ENCODE measurements at places on chromosomes 2 and 18.
A peak's percentile ranks its signal among the peaks of the same experiment; 100 is the strongest.

- no peak for DNase-seq
These were observed 155.6 kb downstream of the TSN start for GRCh38 chr2:121911036-121911435.

- DNase-seq: no peak
These were observed 23.9 kb downstream of the CFAP65 start for GRCh38 chr2:219017201-219017931.

- no peak for DNase-seq
These were observed 62.2 kb upstream of the RTN4 start for GRCh38 chr2:55112229-55113031.

DNA sequence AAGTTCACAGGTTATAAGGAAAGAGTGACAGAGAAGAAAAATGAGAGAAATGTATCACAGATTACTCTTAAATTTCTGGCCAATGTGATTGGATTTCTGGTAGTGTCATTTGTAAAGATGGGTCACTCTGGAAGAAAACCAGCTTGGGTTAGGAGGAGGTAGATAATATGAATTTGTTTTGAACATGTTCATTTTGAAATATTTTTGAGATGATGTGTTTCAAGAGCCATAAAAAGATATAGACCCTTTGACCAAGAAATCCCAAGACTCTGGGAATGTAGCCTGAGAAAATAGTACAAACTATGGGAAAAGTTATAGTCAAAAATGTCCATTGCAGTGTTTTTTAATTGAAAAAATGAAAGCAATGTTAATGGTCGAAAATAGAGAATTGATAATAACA lies 70.7 kb downstream of the CALCRL start:
- DNase-seq: no peak

GRCh38 chr2:191757208-191757607 lies 79.3 kb downstream of the NABP1 start:
- DNase-seq: no peak

DNA sequence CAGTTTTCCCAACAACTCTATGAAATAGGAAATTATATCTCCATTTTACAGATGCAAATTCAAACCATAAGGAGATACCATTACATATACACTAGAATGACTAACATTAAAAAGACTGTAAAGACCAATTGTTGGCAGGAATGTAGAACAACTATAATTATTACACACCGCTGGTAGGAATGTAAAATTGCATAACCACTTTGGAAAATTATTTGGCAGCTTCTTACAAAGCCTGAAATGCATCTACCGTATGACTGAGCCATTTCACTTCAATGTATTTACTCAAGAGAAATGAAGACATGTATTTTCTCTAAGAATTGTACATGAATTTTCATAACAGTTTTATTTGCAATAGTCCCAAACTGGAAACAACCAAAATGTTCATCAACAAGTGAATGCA lies 189.1 kb upstream of the BCL2L11 start:
- DNase-seq: peak; percentile 18

GRCh38 chr2:36449213-36449612 lies 93.6 kb downstream of the CRIM1 start:
- DNase-seq: no peak

GRCh38 chr2:20212459-20212870 lies 12.5 kb downstream of the SDC1 start:
- DNase-seq: peak; percentile 40

GRCh38 chr2:24049485-24050021 lies at the start of gene FKBP1B:
FKBP1B (plus strand) TSS chr2:24049741; CDS start chr2:24049850, 109 bp downstream.
- no peak for DNase-seq

DNA sequence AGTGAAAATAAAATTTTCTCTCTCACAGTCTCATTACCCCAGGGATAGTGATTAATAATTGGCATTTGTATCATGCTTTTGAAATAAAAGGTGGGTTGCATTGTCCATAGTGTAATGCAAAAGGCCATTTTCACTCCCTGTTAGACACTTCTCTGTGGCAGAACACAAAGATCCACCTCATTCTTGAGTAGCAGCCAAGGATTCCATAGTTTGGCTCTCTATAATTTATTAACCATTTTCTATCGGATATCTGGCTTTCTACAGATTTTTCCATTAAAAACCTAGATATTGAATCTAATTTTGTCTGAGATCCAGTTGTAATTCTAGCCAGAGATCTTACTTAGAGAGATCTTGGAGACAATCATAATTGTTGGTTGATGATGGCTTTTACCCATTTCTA lies 39.0 kb downstream of the CDCA7 start:
- DNase-seq: no peak

DNA sequence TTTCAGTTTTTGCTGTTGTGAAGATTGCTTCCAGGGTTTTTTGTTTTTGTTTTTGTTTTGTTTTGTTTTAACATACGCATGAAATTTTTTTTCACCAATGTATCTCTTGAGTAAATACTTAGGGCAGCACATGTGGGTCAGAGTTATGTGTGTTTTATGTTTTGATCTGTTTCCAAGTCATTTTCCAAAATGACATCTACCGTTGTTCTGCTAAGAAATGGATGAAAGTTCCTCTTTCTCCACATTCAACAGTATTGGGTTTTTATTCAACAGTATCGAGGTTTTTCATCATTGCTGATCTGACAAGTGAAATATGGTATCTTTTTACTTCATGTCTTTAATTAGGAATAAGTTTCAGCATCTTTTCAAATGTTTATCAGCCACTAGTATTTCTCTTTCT lies 16.7 kb downstream of the RNF144A start:
- DNase-seq: no peak

GRCh38 chr2:99150706-99151105 lies 4.0 kb downstream of the TSGA10 start:
- DNase-seq: no peak

GRCh38 chr18:36424741-36425142 lies 127.2 kb downstream of the FHOD3 start:
- no peak for DNase-seq

GRCh38 chr2:45889053-45889452 lies 237.6 kb downstream of the PRKCE start:
- DNase-seq: peak; percentile 17

- DNase-seq: no peak
These were observed 190.4 kb downstream of the PLCL1 start for GRCh38 chr2:197994751-197995150.

GRCh38 chr2:237306787-237307170 lies 107.2 kb downstream of the COL6A3 start:
- no peak for DNase-seq

DNA sequence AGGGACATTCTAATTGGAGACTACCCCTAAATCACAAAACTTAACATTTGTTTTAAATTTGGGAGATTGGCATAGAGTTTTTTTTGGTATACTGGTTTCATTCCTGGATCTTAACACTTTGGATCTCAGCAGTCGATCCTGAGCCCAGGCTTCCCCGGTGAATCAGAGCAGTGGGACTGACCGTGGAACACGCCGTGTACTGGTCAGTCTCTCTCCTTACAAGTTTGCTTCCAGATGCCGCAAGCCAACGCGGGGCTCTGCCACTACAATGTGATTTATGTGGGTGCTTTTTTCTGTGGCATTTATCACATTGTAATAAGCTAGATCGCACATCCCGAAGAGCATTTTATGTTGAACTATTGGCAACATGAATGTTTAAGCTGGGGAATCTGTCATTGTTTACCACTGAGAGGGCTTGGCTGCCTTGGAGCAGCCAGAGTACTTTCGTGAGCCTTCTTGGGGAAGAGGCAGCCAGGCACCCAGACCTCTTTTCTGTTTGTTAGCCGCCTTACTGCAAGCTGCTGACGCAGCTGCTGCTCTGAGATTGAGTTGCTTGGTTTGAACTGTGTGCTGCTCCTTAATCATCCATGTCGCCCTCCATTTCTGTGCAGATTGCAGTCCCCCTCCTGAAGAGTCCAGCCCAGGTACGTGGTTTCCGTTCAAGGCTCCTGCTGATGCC lies 49.3 kb downstream of the COA5 start:
- DNase-seq: no peak

GRCh38 chr2:138122891-138123290 lies 158.6 kb downstream of the HNMT start:
- no peak for DNase-seq

- no peak for DNase-seq
These were observed 83.4 kb downstream of the RAPH1 start for GRCh38 chr2:203451689-203452088.

GRCh38 chr2:33083699-33084387 lies 137.1 kb downstream of the LTBP1 start:
- no peak for DNase-seq

DNA sequence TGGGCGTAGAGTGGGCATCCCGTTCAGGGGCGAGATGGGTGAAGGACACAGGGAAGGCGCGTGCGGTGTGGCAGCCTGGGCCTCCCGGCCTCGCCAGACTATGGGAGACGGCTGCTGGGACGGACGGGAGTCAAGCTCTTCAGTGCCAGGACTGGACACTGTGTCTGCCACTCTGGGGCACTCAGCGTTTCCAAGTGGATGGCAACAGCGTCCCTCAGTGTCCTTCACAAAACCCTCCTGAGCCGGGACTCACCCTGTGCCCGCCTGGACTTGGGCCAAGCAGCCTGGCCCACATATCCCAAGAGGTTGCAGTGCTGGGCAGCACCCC lies 16.3 kb upstream of the BOK start:
- DNase-seq: no peak

DNA sequence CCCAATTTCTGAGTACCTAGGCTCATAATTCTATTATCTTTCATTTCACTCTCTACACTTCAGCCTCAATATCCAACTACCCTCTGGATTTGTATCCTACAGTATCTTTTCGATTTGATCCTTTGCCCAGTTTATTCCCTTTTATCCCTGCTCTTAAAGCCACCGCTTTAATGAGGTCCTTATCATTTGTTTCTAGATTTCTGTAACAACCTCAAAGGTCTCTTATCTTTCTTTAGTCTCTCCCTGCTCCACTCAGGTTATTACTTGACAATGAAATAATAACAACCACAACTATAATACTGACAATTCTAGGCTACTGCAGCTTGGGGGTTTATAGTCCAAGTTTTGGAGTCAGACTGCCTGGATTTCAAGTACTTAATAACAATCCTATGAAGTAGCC lies 25.9 kb upstream of the ASNSD1 start:
- no peak for DNase-seq

DNA sequence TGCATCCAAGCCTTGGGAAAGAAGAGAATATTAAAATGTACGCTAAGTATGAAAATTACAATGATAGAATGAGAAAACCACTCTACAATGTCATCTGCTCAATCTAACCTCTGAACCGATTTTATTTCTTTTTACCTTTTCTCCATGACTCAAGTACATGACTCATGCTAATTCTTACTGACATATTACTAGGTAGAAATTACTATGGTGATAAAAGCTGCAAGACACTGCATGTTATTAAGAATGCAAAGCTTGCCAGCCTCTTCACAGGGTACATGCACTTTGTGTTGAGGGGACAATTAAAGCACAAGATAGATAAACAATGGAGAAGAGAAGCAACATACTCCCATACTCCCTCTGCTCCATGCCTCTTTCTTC lies 20.7 kb downstream of the SFT2D3 start:
- no peak for DNase-seq

- DNase-seq: no peak
These were observed 95.6 kb downstream of the SH3BP4 start for GRCh38 chr2:235047171-235048160.

GRCh38 chr2:201363857-201364560 lies 6.9 kb upstream of the FLACC1 start:
- DNase-seq: no peak

- DNase-seq: no peak
These were observed 1004.1 kb upstream of the NRXN1 start for GRCh38 chr2:52036024-52036423.

GRCh38 chr2:82023710-82024109 lies 1719.2 kb upstream of the LRRTM1 start:
- no peak for DNase-seq

DNA sequence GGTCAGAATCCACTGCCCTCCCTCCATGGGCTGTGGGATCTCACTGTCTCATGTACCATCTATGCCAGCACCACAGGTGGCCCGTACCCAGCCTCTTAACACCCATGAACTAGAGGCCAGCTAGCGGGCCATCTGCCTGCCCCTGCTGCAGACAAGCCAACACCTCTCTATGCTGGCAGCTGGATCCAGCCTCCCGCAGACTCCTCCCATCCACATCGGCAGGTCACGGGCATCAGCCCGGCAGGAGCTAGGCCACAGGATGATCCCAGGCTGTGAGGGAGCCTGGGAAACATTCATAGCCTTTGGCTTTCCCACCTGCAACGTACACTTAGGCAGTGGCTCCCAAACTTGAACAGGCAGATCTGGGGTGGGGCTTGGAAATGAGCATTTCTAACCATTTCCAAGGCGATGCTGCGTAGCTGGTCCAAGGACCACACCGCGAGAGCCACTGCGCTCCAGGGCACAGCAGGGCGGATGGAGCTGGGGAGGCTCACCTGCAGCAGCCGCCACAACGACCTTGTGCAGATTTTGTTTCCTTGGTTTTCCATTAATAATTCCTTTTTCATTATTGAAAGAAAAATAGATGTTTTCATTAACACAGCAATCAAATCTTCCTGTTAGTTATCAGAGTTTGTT lies 114.7 kb downstream of the KCNF1 start:
- no peak for DNase-seq

GRCh38 chr2:197839856-197840255 lies 35.5 kb downstream of the PLCL1 start:
- DNase-seq: no peak

Data from fibroblast of skin of left quadriceps (primary cell).